Hindlimb muscle (tissue), 1 donor: ENCODE measurements at places on chromosomes 6 and 20.

GRCh38 chr6:111806165-111806547, 67.1 kb downstream of the FYN start:
- DNase-seq = no peak

GRCh38 chr20:34262488-34263288, 21.5 kb downstream of the ASIP start:
- DNase-seq = no peak

GRCh38 chr20:36113566-36114250, 40.8 kb upstream of the EPB41L1 start:
- DNase-seq = no peak

- DNase-seq = peak; percentile 71
Observed at GRCh38 chr6:89050155-89050554, 30.4 kb upstream of the PNRC1 start.

GRCh38 chr20:38159957-38160756, 4.9 kb downstream of the TGM2 start:
- DNase-seq = no peak

DNA sequence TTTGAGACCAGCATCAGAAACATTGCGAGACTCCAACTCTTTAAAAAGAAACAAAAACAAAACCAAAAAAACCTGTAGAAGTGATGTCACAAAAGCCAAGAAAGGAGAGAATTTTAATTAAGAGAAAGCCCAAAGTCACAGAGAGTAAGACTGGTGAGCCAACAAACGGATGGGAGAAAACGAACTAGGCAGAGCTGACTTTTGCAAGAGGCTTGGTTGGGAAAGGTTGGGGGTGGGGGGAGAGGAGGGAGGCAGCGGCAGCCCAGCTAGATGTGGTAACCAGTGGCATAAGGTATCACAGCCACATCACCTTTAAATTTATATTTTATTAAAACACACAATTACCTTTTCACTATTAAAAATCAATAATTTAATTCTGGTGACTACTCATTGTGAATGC, 23.5 kb downstream of the NOL7 start:
- no peak for DNase-seq

DNA sequence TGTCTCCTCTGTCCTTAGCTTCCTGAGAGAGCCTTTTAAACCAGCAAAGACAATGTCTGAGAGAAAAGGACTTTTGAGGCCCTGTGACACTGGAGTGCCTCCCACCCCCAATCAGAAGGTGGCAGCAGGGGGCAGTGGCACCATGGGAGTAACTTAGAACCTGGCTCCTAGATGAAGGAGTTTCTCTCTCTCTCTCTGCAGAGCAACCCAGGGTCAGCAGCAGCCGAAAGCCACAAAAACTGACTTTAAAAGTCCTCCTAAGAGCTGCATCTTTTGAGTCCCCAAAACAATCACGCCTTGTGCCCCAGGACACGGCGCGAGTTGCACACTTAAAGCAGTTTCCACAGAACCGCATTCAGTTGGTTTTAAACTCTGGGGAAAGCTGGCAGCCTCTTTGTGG, 5.3 kb upstream of the TCP11 start:
- DNase-seq = no peak

DNA sequence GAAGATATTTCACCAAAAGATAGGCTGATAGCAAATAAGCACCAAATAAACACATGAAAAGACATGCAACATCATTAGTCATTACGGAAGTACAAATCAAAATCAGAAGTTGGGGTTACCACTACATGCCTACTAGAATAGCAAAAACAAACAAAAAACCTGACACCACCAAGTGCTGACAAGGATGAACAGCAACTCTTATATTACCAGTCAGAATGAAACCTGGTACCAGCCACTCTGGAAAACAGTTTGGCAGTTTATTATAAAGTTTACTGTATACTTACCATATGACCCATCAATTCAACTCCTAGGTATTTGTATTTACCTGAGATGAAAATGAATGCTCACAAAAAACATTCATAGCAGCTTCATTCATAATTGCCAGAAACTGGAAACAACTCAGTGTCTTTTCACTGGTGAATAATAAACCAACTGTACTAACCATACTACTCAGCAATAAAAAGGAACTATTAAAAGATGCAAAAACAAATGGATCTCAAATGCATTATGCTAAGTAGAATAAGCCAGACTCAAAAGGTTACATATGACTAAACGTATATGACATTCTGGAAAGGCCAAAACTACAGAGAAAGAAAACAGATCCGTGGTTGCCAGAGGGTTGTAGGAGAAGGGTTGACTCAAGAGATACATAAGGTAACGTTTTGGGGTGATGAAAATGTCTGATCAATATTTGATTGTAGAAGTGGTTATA, 33.0 kb downstream of the NUP153 start:
- DNase-seq = no peak

DNA sequence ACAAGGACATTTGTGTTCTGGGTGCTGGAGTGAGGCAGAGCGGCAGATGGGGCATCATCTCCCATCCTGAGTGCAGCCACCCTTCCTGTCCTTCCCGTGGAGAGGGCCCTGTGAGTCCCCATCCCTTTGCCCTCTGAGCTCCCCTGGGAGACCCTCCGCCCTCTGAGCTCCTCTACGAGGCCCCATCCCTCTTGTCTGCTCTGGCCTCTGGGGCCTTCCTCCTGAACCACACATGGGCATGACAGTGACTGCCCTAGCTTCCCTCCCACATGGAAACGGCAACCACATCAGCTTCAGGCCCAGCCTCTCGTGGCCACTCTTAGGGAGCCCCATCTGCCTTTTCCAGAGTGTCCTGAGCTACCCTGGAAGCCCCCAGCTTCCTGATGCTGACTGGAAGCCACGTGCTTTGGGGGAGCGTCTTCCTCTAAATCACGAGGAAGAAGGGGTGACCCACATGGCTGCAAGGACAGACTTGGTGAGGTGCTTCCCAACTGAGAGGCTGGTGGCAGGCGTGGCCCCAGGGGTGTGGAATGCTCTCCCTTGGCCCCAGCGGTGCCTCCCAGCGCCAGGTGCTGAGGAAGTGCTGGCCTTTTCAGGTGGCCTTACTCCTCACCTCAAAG, 52.6 kb downstream of the GINS1 start:
- DNase-seq = no peak
